ENCODE measurements at places on chromosomes 5 and 9. TPM values are rescaled to one million over a fixed set of nuclear protein-coding genes. Genes with fewer than 3 reads are reported as not detected.

The LMBRD2 gene
- 9.4 TPM for total RNA-seq

The GLRA1 gene
- total RNA-seq, result not detected

The SCGB3A2 gene
- total RNA-seq, result not detected

The ELOVL7 gene
- total RNA-seq, result 1.1 TPM
